GM04503 (cell line): ENCODE measurements at places on chromosomes 4 and X.

DNA sequence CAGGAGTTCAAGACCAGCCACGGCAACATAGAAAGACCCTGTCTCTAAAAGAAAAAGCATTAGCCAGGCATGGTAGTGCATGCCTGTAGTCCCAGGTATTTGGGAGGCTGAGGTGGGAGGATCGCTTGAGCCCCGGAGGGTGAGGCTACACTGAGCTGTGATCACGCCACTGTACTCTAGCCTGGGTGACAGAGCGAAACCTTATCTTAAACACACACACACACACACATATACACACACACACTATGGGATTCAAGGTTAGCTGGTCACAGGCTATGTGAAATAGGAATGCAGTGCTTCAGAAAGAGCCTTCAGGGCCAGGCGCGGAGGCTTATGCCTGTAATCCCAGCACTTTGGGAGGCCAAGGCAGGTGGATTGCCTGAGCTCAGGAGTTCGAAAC, 23.5 kb downstream of the NLGN3 start:
- DNase-seq, result no peak

GRCh38 chr4:26589705-26590104, 5.8 kb downstream of the TBC1D19 start:
- no peak for DNase-seq

GRCh38 chr4:11529625-11530201, 101.0 kb upstream of the HS3ST1 start:
- DNase-seq, result no peak

- no peak for DNase-seq
Measured at GRCh38 chr4:3651267-3651845, 114.8 kb upstream of the ADRA2C start.

GRCh38 chr4:69092980-69093568, 3.2 kb upstream of the UGT2B7 start:
- no peak for DNase-seq

DNA sequence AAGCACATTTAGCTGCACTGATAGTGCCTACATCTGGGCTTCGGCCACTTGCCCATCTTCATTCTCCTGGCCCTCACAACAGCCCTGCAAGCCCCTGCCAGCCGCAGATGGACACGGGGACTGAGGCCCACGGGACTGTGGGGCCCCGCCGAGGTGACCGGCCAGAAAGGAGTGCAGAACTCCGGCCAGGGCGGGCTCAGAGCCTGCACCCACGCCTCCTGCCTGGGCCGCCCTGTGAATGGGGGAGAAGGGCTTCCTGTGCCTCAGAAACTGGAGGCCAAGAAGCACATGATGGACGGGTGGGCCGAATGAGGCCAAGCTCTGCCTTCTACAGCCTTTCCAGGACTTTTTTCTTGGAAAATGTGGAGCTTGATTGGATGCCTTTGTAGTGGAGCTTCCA, 35.7 kb upstream of the HGFAC start:
- DNase-seq, result no peak

DNA sequence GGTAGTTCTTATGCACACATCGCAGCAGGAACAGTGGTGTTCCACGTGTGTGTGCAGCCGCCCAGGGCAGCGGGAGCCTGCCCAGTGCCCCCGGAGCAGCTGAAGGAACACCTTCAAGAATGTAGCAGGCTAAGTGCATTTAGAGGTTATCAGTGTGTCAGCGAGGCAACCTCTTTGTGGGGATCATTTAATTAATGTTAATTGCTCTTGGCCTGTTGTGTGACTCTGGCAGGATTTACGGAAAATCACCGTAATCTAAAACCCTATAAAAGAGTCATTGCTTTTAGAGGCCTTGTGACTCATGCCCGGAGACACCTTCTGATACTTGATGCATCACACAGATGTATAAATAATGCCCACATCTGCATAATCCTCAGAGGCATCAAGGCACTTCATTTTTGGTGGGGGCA, 47.3 kb upstream of the GATB start:
- DNase-seq, result no peak

GRCh38 chr4:110287130-110287529, 88.7 kb upstream of the ELOVL6 start:
- peak; percentile 61 for DNase-seq

DNA sequence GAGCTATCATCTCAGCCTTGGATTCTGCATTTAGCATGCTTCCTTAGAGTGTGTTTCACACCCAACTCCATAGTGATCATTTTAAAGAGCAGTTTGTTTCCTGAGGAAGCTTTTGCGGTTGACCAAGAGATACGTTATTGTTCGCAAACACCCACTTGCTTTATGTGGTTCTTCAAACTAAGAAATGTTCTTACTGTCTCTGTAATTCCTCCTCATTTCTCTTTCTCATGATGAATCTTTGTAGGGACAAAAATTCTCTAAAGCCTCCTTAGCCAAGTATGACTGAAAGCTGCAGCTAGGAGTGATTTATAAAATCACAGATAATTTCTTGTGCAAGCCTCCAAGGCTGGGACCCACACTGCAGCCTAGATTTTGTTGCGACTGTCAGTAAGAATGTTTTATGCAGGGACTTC, 10.0 kb downstream of the TNIP3 start:
- no peak for DNase-seq

DNA sequence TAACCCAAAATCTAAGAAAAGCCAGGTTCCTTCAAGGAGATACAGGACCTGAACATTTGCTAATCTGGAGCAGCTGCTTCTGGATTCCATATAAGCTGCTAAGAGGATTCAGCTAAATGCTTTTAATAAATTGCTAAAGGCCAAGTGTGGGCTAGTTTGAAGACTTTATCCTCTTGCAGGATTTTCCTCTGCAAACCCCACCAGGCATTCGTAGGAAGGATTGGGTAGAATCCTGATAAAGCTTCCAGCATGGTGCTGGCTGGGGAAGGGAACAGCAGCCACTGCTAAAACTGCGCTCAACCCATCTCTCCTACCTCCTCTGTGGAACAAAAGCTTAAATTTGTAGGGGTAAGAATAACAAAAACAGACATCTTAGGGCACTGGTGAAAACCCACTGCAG, 61.3 kb upstream of the TAB3 start:
- no peak for DNase-seq

- no peak for DNase-seq
Measured at GRCh38 chrX:154381271-154381670, 2.2 kb downstream of the EMD start.

GRCh38 chr4:63214076-63214475, 1195.2 kb downstream of the TECRL start:
- DNase-seq, result no peak

GRCh38 chr4:26861434-26862186, 969 bp downstream of the STIM2 start:
- no peak for DNase-seq

GRCh38 chr4:5206016-5206790, 154.9 kb downstream of the STK32B start:
- DNase-seq, result peak; percentile 73

DNA sequence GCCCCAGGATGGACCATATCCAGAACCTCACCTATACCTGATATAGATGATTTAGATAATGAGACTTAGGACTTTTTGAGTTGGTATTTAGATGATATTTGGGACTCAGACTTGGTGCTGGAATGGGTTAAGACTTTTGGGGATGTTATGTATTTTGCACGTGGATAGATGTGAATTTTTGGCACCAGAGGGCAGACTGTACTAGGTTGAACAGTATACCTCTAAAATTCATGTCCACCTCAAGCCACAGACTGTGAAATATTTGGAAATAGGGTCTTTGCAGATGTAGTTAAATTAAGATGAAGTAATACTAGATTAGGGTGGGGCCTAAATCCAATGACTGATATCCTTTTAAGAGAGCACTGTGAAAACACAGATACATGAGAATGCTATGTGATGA, 15.6 kb downstream of the RBM41 start:
- no peak for DNase-seq

- no peak for DNase-seq
Measured at GRCh38 chr4:8385611-8386010, 54.9 kb downstream of the ACOX3 start.

GRCh38 chr4:17058536-17058915, 160.1 kb upstream of the LDB2 start:
- no peak for DNase-seq

GRCh38 chrX:13797512-13797911, 19.4 kb downstream of the GPM6B start:
- DNase-seq, result no peak

- no peak for DNase-seq
Measured at GRCh38 chr4:8555716-8556115, 24.5 kb upstream of the GPR78 start.

GRCh38 chr4:149765630-149766029, 50.0 kb downstream of the IQCM start:
- peak; percentile 45 for DNase-seq

- DNase-seq, result no peak
Measured at GRCh38 chr4:3675251-3676115, 90.7 kb upstream of the ADRA2C start.

GRCh38 chr4:119664168-119664907, 35.7 kb upstream of the PDE5A start:
- no peak for DNase-seq

- peak; percentile 1 for DNase-seq
Measured at GRCh38 chrX:74656079-74656745, 41.8 kb upstream of the RLIM start.

- DNase-seq, result no peak
Measured at GRCh38 chr4:148749403-148749802, 307.2 kb upstream of the NR3C2 start.

- no peak for DNase-seq
Measured at GRCh38 chrX:31551913-31552312, 480.1 kb upstream of the FTHL17 start.

DNA sequence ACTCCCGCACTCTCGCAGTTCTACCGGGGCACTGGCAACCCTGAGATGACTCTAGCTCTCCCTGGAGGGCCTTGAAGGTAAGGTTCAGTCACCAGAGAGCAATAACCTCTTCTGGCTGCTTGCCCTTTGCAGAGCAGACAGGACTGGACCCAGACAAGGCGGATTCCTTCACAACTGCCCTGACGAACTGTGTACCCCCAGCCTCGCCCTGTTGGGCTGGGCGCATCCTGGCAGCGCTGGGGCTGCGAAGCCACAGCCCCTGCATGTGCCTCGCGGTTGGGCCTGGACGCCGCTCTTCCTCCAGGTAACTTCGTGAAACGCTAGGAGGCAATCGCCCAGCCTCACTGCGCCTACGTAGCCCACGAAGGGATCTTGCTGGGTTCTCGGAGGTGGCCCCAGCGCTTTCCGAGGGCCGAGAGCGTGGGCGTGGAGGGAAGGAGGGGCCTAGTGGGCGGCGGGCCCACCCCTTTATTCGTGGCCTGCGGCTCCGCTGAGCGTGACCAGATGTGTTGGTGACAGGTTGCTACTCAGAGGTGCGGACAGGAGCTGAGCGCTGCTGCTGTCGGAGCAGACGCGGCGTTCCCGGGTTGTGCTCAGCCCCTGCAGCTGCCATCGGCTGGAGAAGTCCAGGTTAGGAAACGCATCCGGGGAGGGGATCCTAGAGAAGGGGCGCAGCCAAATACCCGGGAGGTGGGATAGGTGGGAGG, 1.9 kb upstream of the MAMLD1 start:
- no peak for DNase-seq

DNA sequence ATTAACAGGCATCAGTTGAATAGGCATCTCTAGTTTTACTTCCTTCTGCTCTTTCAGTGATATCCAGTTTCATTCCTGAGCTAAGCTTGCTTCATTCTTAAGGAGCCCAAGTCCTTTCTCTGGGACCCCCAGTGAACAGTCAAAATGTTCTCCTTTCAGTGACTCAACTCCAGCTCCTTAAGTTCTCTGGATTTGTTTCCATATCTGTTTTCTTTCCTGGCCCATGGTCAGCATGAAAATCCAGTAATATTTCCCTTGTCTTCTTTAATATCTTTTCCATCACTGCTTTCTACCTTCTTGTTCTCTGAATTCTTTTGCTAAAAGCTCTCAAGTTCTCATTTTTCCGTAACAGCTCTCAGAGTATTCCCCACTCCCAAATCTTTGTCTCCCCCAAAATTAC, 25.5 kb downstream of the ADGRL3 start:
- DNase-seq, result no peak

DNA sequence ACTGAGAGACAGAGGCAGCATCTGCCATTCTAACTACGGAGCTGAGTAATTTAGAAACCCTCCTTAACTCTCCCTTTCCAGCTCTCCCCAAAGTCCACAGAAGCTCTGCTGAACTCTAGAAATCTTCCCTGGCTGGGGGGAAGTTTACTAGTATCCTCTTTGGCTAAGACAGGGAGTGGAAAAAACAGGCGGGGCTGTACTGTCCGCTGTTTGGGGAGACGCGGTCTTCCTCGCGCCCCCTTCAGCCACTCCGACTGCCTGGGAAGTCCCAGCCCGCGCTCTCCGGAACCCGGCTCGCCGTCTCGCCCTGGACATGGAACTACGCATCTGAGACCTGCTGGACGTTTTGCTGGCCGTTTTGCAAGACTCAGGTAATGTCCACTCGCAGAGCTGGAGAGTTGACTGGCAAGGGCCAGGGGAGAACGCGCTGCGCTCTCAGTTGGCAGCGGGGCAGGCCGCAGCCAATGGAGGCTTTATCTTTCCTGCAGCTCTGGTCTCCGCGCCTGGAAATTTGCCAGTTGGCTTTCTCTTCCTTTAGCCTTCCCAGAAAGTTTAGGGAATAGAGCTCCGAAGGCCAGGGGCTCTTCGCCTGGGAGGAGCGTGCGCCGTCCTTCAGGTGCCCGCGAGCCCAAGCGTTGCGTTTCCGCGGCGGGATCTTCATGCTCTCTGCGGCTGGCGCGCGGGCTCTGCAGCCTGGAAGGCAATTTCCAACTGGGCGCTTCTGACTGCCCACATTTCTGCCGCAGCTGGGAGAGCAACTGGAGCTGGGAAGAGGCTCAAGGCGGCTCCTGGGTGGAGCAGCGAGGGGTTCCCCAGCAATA, 892 bp downstream of the IL1RAPL2 start:
- DNase-seq, result no peak

DNA sequence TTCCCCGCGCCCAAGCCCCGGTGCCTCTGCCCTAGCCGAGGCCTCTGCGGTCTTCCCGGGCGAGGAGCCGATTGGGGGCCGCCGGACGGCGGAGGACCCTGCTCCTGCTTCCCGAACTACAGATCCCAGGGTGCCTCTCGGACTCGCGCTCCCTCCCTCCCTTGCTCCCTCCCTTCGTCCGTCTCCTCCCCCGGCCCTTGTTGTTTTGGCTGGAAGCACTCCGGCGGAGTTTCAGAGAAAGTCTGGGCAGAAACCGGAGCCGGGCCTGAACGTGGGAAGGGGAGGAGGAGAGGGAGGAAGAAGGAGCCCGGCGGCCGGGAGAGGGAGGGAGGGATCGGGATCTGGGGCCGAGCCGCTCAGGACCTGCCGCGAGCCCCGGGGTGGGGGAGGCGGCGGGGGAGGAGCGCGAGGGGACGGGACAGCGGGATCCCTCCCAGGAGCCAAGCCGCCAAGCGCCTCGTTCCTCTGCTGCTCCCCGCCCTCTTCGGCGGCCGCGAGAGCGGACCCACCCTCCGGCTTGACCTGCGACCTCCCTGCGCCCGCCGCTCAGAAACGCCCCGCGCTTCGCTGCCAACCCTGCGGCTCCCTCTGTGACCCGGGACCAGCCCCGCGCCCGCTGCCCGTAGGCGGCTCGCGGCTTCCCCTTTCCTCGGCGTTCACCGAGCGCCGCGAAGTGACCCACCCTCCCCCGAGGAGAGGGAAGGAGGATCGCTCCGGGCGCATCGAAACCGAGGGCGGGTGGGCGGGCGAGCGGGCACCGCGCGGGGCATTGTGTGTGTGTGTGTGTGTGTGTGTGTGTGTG, 496 bp upstream of the GAB1 start:
- peak; percentile 62 for DNase-seq

- peak; percentile 57 for DNase-seq
Measured at GRCh38 chr4:87006426-87006675, 71.5 kb downstream of the AFF1 start.
